AG09319 (cell line): ENCODE measurements at places on chromosomes 2 and 18.
A peak's percentile ranks its signal among the peaks of the same experiment; 100 is the strongest.

GRCh38 chr2:196957442-196957841 is 30.9 kb upstream of the PGAP1 start:
- DNase-seq, result no peak

DNA sequence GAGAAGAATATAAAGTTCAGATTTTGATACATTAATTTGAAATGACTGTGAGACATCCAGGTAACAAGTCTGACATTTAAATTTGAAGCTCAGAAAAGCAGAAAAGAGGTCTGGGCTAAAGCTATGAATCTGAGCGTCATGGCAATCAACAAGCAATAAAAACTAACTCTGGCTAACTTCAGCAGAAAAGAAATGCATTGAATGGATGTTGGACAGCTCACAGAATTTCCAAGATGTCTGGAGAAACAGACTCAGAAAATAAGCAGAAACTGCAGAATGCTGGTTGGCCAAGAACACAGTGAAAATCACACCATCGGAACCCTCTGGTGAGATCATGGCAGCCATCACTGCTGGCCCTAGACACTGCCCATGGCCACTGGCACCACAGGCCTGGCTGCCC is 366.6 kb downstream of the METTL4 start:
- DNase-seq, result no peak

DNA sequence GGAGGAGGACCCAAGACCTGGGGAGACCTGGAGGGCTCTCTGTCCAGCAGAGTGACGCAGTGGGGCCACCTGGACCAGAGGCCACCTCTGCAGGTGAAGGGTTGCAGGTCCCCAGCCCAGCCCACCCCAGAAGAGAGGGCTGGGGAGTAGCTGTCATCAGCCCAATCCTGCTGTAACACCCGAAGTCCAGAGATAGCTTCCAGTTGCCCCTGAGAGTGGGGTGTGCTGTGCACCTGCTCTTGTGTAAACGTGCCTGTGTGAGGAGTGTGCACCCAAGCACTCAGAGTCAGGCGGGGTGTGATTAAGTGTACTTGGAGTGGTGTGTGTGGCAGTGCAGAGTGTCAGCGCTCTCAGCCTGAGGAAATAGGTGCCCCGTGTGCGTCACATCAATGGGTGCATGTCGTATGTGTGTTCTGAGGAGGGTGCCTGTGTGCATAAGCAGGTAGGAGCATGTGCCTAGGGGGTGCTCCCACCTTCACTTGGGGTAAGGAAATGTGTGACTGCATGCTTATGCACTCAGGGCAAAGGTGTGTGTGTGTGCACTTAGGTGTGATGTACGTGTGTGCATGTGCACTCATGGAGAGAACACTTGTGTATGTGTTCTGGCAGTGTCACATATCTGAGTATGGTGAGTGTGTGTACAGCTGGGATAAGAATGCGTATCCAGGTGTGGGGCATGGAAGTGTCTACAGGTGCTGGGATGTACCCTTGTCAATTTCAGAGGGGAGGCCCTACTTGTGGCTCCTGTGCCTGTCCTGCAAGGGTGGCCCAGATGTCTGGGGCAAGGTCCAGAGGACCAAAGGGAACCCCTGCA is 672 bp downstream of the ATP6V1B1 start:
- DNase-seq, result no peak

- DNase-seq, result no peak
Measured at GRCh38 chr2:240909216-240909974, 3.3 kb downstream of the CROCC2 start.

DNA sequence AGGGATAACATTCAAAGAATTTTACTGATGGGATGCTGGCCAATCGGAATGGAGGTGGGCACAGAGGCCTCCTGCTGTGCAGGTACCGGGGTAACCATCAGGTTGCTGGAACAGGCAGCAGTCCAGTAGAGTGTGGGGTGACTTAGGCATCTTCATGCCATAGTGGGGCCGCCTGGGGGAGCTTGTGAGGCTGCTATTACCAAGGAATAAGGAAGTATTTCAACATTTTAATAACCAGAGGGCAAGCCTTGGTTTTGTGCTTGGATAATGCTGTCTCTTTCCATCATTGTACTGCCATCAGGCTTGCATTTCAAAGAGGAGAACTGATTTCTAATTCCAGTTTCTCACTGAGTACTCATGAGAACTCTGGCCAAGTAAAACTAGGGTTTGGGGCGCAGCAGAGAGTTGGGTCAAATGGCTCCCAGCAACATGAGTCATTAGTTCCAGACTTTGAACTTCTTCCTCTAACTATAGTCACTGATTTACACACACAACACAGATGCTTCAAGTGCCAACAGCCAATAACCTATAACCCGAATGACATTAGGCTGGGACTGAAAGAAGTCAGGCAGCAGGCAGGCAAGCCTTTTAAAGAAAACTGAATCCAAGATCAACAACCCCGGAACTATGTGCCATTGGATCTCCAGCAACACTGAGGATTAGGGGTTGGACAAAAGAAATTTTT is 56.1 kb upstream of the FHL2 start:
- peak; percentile 88 for DNase-seq

DNA sequence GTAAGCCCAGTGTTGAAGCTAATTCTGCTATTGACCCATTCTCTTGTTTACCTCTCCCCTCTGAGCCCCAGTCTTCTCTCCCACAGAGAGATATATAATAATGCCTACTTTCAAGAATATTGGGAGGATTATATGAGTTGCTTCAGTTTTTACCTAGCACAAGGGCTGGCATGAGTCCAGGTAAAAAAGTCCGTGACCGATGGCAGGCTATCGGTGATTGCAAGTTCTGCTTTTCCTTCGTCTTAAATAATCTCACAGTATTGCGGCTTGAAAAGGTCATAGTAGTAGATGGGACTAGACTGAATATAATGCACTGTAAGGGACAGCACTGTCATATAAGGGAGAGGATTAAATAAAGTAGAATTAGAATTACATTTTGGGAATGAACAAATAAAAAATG is 77.6 kb downstream of the KIF5C start:
- no peak for DNase-seq

DNA sequence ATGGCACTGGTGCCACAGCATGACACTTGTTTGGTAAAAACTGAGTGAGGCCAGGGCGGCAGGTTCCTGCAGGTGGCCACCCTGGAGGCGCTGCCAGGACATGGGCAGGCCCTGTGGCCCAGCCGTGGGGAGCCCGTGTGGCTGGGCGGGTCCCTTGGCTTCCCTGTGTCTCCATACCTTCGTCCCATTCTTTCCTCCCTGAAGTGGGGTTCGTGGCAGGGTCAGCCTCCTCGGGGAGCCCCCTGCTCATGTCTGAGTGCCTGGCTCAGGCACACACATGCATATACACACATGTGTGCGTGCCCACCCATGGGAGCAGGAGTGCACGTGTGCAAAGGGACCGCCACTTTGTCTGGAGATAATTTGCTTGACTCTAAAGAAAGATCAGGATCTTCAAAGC is 86.5 kb upstream of the HDAC4 start:
- DNase-seq, result no peak

DNA sequence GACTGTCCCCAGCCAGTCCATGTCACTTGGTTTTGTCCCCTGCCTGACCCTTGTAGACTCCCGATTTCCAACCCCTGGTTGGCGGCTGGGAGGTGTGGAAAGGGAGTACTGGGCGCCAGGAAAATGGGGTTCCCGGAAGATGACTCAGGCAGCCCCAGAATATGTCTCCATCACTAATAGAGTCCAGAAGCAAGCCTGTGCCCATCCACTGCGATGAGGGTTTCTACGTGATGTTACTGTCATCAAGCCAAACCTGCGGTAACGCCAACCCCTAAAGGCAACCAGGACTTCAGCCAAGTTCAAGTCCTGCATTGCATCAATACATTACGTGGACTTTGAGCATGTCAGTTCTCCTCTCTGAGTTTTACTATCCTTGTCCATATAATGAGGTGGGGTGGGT is 62.0 kb upstream of the TAF1B start:
- DNase-seq, result peak; percentile 81

DNA sequence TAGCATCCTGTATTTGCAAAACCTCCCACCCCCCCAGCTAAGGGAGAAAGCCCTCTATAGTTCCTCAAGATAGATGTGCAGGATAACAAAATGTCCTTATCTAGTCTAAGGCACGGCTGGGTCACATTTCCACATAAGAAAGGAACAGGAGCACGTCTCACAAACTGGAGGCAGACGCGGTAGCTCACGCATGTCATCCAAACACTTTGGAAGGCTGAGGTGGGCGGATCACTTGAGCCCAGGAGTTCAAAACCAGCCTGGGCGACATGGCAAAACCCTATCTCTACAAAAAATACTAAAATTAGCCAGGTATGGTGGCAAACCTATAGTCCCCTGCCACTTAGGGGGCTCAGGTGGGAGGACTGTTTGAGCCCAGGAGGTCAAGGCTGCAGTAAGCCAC is 9.3 kb downstream of the SF3B1 start:
- DNase-seq, result no peak

DNA sequence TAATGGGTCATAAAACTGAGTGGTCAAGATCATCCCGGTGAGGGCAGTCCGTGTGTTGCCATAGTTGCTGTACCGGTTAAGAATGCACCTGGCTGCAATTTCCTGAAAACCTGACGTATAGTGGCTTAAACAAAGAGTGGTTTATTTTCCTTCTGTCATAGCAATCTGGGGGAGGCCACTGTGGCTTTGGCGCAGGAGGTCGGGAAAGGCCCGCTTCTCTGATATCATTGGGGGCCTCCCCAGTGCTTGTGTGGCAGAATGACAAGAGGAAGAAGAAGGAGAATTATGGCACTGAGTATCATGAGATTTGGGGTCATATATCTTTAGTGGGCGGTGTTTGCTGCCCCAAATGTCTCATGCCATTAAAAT is 4.4 kb downstream of the C2orf92 start:
- DNase-seq, result no peak

- no peak for DNase-seq
Measured at GRCh38 chr2:34261701-34262100, 662.6 kb upstream of the FAM98A start.

GRCh38 chr18:50836521-50836957 is 16.7 kb upstream of the MRO start:
- peak; percentile 49 for DNase-seq

GRCh38 chr2:11344956-11345677 is 681 bp upstream of the ROCK2 start:
- DNase-seq, result peak; percentile 50

GRCh38 chr2:78589871-78590270 is 435.6 kb upstream of the REG3G start:
- no peak for DNase-seq

GRCh38 chr2:36456227-36457175 is 100.9 kb downstream of the CRIM1 start:
- DNase-seq, result peak; percentile 52

DNA sequence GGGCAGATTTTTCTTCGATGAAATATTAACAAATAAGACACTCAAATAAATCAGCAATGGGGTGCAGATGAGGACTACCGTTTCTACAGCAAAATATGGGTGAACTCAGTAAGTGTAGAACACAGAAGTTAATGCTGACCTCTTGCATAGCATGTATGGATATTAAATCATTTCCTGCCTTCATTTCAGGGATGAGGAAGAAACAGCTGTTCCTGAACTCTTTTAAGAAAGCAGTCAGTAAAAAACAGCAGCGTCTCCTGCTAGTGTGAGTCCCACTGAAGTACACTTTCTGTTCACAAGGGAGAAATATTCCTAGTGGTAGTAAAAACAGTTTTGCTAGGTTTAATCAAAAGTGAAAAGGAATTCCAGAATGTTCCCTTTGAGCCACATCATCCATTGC is 379.0 kb downstream of the ZEB2 start:
- no peak for DNase-seq
